ENCODE measurements at places on chromosomes 2 and 18. TPM values are rescaled to one million over a fixed set of nuclear protein-coding genes. Genes with fewer than 3 reads are reported as not detected.

CKAP2L gene
- 2.1 TPM for total RNA-seq

LINC00305 gene
- total RNA-seq, result not detected

TEX44 gene
- total RNA-seq, result not detected

TNP1 gene
- total RNA-seq, result not detected

ARMC9 gene
- 81.4 TPM for total RNA-seq

CTAGE1 gene
- not detected for total RNA-seq

IFIH1 gene
- total RNA-seq, result 5.6 TPM

DNAH7 gene
- total RNA-seq, result 0.30 TPM

ZBTB7C gene
- total RNA-seq, result not detected

RAB27B gene
- total RNA-seq, result 40.1 TPM

ZNF385B gene
- total RNA-seq, result not detected

CPLX4 gene
- not detected for total RNA-seq

LAMA3 gene
- 3.8 TPM for total RNA-seq

LYPD6 gene
- 7.8 TPM for total RNA-seq

TUBB8B gene
- not detected for total RNA-seq

SERPINB13 gene
- not detected for total RNA-seq

KYNU gene
- total RNA-seq, result 1.8 TPM

ADD2 gene
- total RNA-seq, result not detected
